Stimulated activated CD4-positive, alpha-beta T cell treated with anti-CD3 and anti-CD28 coated beads, Interleukin-12 subunit alpha, Interleukin-12 subunit beta, amount 100 ng/mL, for 48 hours (primary cell): ENCODE measurements at places on chromosomes 6 and 20.

- DNase-seq: no peak
These were observed 8.5 kb upstream of the TULP1 start for GRCh38 chr6:35521235-35521634.

DNA sequence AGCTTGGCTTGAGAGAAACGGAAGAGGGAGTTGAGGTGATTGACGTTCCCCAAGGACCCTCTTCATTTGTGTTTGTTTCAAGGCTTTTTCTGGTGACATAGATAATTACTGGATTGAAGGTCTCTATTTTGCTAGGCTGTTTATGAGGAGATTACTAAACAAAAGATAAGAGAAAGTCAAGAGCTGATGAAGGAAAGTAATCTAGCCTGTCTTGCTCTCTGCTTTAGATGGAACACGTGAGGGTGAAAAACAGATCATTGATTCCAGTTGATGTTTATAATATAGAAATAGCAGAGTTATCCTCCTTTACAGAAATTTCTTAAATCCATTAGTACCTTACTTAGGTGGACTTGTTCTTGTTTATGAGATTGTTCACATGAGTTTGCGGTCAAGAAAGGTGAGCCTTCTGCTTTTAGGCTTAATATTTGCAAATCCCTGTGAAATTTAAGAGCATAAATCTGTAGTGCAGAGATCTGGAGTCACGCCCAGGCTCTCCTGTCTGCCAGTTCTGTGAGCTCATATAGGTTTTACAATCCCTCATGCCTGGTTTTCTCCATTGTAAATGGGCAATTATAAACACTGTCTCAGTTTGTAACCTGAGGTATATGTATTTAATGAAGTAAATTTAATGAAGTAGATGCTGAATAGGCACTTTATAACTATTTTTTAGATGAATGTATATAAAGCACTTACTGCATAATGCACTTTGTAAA is 272.8 kb downstream of the NKAIN2 start:
- DNase-seq: no peak

DNA sequence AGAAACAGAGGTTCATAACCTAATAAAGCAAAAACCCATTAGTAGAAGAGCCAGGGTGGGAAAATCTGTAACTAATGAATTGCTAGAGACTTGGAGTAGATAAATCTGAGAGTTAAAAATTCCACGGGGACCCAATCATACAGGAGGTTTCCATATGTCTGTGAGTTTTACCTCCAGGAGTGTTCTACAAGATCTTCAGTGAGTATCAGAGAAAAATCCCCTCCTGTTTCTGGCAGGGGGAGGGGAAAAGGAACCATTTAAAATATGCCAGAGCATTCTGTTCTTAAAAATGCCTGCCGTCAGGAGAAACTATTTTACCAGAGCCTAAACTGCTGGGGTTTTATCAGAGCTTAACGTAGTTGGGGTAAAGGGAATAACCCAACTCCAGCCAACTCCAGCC is 54.0 kb upstream of the PLN start:
- DNase-seq: no peak

DNA sequence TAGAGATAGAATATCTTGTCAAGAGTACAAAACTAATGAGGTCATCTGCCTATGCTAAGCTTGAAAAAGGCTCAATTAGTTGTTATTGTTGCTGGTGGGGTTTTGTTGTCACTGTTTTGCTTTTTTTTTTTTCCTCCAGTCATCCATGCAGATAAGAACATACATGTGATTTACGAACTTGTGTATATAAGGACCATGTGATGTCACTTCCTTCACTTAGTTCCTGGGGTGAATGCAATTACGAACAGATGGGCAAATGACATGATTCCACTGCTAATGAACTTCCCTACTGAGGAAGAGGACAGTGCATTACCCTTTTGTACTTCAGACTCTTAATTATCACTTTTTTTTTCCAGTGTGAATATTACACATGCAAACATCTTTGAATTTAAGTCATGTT is 1175.3 kb upstream of the GJE1 start:
- no peak for DNase-seq

DNA sequence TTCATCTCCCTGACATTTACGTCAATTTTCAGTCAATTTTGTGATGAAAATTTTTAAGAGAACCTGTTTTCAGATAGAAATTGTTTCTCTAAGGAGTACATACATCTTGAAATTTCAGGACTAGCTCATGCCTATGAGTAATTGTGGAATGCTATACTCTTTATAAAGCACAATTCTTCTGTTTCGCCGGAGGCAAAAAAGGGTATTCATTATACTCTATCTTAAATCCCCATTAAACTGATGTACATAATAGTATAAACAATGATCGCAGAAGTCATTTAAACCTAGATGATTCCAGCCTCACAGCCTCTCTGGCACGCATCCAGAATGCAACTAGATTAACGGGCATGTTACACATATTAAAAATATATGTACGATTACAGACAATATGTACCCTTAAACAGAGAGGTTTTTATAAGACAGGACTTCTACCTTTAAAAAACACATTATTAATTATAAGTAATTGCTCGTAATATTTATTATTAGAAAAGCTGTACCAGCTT is 62.6 kb downstream of the NRSN1 start:
- DNase-seq: no peak

DNA sequence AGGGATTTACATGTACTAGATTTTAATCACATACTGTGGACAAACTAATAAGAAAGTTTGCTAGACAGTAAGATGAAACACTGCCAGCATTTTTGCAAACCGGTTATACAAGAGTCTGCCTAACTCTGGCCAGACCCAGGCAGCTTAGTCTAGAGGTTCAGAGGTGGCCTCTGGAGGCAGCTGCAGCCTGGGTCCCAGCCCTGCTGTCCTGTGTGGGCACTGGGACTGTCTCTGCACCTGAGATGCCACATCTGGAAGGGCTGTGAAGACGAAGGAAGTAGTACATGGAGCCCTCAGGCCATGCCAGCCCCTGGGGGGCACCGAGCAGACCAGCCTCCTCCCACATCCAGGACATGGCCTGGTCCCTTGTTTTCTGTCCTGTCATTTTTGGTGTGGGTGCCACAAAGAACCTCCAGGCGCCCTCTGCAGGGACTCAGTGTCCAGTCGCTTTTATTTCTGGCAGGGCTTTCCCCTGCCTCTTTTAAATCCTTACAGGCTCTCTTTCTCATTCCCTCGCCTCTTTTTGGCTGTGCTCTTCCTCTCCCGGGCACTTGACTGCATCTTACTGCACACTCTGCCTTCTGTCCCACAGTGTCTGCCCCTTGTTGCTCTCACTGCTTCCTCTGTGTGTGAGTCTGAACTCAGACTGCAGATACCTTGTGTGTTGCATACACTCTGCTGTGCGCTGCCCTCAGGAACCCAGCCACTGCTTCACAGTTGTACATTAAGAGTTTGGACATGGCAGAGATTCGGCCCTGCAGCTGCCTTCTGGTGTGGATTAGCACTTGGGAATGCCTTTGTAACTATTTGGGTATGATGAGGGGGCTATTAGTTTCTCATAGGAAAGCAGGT is 216.7 kb downstream of the ZDHHC14 start:
- DNase-seq: peak; percentile 31

GRCh38 chr20:25490656-25491445 is 83.4 kb downstream of the GINS1 start:
- no peak for DNase-seq

DNA sequence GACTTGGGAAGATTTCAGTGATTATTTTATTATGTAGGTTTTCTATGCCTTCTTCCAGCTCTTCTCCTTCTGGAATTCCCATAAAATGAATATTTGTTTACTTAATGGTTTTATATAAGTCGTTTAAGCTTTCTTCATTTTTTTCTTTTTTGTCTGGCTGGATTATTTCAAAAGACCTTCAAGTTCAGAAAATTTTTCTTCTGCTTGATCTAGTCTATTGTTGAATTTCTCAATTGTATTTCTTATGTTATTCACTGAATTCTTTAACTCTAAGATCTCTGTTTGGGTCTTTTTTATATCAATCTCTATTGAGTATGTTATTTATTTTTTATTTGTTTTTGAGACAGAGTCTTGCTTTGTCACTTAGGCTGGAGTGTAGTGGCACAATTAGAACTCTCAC is 117.4 kb downstream of the CEP57L1 start:
- DNase-seq: no peak

DNA sequence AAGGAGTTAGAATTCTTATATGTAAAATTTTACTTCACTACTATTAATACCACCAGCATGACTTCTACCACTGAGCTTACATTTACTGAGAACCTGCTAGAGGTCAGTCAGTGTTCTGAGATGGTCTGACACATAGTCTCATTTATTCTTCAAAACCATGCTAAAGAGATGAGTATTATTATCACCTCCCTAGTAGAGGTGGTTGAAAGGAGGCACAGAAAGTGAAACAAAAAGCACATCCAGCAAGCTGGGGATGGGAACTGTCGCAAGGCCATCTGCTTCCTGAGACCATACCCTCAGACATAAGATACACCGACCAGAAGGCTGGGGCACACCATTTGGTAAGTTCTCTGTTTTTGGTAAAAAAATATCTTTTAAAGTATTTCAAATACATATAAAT is 137.7 kb downstream of the INSM1 start:
- no peak for DNase-seq

DNA sequence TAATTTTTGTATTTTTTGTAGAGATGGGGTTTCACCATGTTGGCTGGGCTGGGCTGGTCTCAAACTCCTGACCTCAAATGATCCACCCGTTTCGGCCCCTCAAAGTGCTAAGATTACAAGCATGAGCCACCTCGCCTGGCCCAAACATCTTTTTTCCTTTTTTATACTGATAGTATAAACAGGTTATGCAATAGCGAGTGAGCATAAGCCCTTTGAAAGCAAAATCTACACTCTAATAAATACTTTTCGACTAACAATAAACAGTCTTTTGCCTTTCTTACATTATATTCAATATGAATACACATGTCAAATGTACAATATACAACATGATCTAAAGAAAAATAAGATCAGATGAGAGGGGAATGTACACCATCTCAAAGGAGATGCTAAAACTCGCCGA is 38.7 kb downstream of the KIF13A start:
- DNase-seq: no peak

GRCh38 chr6:121498481-121499276 is 63.2 kb downstream of the GJA1 start:
- DNase-seq: no peak

GRCh38 chr6:156782691-156783320 is 5.6 kb downstream of the ARID1B start:
- no peak for DNase-seq

DNA sequence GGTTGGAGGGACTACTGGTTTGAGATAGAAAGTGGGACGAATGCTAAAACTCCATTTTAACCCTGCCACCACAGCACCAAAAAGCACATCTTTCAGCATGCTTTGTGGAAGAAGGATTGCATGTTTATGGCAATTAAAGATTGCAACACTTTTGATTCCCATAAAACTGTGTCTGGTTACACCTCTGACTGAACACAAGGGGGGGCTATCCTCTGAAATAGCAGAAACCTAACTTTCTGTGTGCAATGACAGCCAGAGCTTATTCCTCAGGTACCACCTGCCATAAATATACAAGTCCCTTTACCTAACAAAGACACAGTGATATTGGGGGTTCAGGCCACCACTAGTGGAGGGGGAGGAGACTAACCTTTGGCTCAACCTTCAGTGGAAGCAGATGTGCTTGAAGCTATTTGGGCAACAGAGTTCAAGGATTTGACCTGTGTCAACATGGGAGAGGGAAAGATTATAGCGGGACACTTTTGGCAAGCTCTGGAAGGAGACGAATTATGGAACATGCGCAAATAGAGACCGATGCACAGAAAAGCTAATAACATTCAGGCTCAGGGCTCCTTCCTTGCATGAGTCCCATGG is 9.6 kb upstream of the PLG start:
- DNase-seq: no peak

- DNase-seq: no peak
These were observed 328.5 kb downstream of the SOX4 start for GRCh38 chr6:21922086-21922485.

- no peak for DNase-seq
These were observed 1.7 kb upstream of the PIM1 start for GRCh38 chr6:37168163-37168758.

GRCh38 chr20:48844996-48845395 is 17.2 kb upstream of the PREX1 start:
- no peak for DNase-seq
